NCI-H1930 (cell line): ENCODE measurements at places on chromosomes 13 and 19.

GRCh38 chr19:15323496-15324235 lies 8.7 kb downstream of the BRD4 start:
- no peak for DNase-seq

DNA sequence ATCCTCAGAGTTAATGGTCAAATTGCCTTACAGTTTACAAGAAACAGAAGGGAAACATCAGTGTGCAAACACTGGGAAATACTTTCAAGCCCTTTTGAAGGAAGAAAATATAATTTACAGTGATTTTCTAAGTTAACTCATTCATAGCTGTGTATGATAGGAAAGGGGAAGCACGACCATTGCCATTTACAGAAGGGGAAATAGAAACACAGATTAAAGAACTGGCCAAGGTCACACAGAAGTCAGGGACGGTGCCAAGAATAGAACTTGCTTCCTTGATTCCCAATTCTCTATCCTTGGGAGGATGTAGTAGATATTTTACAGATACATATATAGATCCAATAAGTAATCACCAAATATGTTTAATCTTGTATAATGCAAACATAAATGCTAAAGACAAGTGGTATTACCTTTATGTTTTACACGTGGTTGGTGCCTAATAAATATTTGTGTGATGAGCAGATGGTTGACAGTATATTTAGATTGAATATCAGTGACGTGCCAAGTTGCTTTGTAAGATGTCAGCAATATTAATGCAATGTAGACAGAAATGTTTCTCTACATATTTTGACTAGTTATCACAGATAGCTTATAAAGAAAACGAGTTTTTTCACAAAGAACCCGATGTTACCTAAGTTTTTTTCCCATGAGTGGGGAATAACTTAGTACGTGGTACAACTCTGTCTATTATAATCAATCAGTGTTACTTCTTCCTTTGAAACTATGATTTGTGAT lies 73.1 kb downstream of the FLT1 start:
- DNase-seq: no peak

GRCh38 chr13:106032441-106032840 lies 503.0 kb downstream of the EFNB2 start:
- DNase-seq: no peak

DNA sequence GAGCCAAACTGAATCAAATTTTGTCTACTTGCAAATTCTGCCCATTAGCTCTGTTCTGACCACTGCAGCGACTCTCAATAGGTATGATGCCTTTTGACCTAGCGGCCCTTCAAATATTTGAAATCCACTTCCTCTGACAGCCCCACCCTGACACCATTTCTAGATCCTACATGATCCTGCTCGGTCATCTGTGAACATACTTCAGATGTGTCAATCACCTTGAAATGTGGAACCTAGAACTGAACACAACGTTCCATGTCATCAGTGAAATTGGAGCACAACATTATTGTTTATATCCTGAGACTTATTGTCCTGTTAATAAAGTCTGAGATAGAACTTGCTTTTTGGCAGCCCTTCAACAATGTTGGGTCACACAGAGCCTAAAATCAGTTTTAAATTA lies 98.2 kb downstream of the UBL3 start:
- no peak for DNase-seq
